ENCODE measurements at places on chromosomes 4 and X.

DNA sequence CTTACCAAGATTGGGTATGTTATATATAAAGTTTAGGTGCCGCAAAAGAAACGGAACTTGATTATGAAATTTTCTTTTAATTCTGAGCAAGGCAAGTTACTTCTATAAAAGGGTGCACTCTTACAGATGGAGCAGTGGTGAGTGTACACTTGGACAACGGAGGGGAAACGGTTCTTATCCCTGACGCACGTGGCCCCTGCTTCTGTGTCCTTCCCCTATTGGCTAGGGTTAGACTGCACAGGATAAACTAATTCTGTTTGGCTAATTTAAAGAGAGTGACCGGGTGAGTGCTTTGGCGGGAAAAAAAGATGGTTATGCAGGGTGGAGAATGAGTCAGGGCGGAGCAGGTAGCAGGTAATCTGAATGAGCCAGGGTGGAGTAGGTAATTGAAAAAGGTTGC lies 149.5 kb downstream of the GC start:
- no peak for DNase-seq

GRCh38 chrX:154649503-154650220 lies 3.7 kb downstream of the CTAG2 start:
- no peak for DNase-seq

- DNase-seq: no peak
Measured at GRCh38 chrX:104972737-104973136, 247.8 kb downstream of the TEX13A start.

- no peak for DNase-seq
Measured at GRCh38 chr4:38818441-38818976, 13.9 kb upstream of the TLR1 start.

DNA sequence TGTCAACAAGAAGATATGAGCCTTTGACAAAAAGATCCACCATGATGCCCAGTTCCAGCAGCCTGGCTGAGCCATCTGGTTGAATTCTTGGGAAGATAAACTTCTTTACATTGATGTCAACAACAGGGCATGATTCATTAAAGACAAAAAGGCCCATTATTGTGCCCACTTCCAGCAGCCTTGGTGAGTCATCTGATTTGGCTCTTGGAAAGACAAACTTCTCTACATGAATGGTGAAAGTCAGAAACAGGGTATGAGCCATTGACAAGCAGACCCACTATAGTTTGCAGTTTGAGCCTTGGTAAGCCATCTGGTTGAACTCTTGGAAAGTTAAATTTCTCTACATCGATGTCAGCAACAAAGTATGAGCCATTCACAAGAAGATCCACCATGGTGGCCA lies 4.1 kb upstream of the CSF2RA start:
- DNase-seq: no peak

All from NCI-H187 (cell line).